Activated naive CD4-positive, alpha-beta T cell (primary cell): ENCODE measurements at places on chromosomes 7 and 10.

DNA sequence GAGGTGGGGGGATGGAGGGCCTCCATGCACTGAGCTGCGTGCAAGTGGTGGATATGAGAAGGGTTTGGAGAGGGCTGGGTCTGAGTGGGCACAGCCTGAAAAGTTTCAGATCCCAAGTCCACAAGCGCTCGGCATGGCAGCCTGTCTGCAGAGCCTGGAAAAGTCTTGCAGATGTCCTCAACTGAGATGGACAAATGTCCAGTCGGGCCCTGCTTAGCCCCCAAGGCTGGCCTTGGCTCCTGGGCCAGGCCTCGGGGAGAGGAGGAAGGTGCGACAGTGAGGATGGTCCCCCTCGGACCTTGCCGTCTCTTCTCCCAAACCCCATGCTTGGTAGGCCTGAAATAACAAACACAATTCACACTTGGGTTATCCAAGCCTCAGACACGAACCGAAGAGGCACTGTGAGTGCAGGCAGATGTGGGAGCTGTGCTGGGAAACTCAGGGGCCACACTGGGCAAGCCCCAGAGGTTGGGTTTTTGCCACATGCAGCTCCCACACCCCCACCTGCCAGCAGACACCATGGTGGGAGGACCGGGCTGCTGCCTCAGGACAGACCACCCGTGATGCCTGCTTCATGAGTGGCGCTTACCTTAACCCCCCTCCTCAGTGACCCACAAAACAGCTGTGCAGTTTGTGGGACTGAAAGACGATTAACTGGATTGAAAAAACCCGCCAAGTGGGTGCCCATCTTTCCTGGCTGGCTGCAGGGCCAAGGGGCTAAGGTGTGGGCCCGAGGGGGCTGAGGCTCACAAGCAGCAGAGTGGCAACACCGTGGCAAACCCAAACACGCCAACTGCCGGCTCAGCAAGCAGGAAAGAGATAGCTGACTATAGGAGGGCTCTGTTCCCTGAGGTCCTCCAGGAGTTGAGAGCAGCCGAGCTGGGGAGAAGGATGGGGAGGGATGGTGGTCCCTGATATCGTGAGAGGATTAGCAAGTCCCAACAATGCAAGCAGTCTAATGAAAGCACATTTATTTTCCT lies 156.8 kb downstream of the RNF216 start:
- no peak for DNase-seq

DNA sequence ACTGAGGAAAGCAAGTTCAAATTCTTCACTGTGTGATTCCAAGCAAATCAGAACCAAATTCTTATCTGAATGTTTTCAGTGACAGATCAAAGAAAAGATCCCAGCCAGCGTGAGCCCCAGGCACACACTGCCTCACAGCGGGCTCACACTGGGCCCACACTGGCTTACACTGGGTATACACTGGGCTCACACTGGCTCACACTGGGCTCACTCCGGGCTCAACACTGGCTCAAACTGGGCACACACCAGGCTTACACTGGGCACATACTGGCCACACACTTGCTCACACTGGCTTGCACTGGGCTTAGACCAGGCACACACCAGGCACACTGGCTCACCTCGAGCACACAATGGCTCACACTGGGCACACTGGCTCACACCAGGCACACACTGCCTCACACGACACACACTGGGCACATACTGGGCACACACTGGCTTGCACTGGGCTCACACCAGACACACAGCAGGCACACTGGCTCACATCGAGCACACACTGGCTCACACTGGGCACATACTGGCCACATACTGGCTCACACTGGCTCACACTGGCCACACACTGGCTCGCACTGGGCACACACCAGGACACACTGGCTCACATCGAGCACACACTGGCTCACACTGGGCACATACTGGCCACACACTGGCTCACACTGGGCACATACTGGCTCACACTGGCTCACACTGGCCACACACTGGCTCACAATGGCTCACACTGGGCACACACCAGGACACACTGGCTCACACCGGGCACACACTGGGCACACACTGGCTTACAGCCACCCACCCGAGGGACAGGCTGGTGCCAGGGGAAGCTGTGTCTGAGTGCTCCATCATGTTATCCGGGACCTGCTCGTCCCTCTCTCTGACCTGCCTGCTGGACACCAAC lies 156.3 kb downstream of the PTPRN2 start:
- no peak for DNase-seq

DNA sequence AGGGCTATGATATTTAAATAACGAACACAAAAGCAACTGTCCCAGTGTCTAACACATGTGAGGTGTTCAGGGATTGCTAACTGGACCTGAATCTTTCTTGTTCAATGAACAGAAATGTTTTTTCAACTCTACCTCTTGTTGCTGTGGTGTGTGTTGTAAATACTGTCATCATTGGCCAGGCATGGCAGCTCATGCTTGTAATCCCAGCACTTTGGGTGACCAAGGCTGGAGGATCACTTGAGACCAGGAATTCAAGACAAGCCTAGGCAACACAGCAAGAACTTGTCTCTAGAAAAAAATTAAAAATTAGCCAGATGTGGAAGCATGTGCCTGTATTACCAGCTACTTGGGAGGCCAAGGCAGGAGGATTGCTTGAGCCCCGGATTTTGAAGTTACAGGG lies 1250.9 kb downstream of the TYW1 start:
- no peak for DNase-seq

DNA sequence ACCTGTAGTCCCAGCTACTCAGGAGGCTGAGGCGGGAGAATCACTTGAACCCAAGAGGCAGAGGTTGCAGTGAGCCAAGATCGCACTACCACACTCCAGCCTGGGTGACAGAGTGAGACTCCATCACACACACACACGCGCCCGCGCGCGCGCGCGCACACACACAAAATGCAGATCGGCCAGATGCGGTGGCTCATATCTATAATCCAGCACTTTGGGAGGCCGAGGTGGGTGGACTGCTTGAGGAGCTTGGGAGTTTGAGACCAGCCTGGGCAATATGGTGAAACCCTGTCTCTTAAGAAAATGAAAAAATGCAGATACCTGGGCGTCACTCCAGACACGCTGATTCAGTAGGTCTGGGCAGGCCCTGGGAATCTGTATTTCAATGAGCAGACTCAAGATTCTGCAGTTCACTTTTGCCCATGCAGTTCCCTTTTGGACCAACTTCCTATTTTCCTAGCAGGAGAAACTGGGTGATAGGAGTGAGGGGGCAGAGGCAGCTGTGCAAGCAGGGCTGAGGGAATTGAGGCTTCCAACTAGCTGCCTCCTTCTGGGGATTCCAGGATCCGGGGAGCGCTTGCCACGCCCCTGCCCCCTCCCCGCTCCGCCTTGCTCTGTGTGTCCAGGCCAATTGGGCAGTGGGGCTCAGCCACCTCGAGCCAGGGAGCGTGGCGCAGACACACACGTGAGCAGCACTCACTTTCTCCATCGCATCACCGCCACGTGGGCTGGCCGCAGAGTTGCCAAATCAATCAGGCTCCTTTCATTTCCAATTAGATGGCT lies 173.6 kb downstream of the SH3PXD2A start:
- DNase-seq = no peak

DNA sequence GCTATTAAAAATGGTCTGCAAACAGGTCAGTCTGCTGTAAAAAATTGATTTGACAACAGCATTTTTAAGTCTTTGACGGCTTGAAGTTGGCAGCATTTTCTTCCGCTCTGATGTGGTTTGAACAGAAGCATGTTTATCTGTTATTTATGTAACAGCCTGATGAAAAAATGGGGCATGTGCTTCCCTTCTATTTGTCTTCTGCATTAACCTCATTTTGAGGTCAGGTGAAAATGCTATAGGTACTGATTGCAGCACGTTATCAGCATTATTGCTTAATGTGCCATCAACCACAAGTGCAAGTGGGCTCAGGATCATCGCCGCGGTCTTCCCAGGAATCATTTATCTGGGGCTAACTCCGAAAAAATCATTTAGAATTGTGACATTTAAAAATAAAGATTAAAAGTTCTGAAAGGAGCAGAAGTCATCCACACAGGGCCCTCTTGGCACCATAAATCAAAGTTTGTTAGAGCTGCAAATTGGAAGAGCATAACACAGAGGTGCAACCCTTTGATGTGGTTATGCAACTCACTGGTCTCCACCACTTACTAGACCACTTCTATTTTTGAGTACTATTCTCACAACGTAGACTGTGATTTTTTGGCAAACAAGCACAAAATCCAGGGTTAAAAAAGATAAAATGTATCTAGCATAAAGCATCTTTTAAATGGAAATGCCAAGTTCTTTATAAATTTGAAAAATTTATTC lies 307.7 kb downstream of the MDFIC start:
- no peak for DNase-seq

- no peak for DNase-seq
Observed at GRCh38 chr7:39357648-39358047, 208.6 kb upstream of the YAE1 start.

DNA sequence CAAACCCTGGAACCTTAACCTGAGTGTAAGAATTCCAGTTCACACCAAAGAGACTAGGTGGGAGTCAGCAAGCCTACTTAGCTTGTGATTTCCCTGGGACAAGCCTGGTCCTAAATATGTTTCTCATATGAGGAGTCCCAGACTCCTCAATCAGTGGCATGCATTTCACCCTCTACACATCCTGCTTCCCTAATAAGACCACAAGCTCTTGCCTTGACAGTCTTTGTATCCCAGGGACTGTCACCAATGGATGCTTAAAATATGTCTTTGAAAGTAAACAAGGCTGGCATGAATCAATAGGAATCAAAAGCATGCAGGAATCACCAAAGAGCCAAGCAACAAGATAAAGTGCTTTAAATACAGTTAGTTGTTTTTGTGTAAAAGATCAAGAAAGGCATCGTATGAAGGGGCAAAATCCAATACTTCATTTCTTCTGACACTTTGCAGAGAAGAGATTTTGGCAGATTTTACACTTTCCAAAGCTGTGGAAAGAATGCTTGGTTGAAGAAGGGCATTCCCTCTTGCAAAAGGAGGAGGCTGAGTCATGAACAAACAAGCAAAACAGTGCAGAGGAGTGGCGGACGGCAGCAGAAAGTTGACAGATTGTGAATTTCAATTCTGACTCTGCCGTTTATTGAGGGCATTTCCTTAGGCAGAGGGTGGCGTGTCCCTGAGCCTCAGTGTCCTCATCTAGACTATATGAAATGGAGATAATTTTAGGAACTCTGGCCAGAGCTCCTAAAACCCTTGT lies 8.5 kb upstream of the NFE2L3 start:
- DNase-seq = no peak
